Activated naive CD8-positive, alpha-beta T cell treated with anti-CD3 and anti-CD28 coated beads, Interleukin-2, amount 10 ng/mL, durations not matched to agents 7 days and 5 days (primary cell): ENCODE measurements at places on chromosomes 13 and 19.
A peak's percentile ranks its signal among the peaks of the same experiment; 100 is the strongest.

GRCh38 chr13:51673165-51673564, 88.9 kb downstream of the WDFY2 start:
- DNase-seq, result no peak

- no peak for DNase-seq
These were observed 13.8 kb downstream of the ZNF763 start for GRCh38 chr19:11978492-11979100.

DNA sequence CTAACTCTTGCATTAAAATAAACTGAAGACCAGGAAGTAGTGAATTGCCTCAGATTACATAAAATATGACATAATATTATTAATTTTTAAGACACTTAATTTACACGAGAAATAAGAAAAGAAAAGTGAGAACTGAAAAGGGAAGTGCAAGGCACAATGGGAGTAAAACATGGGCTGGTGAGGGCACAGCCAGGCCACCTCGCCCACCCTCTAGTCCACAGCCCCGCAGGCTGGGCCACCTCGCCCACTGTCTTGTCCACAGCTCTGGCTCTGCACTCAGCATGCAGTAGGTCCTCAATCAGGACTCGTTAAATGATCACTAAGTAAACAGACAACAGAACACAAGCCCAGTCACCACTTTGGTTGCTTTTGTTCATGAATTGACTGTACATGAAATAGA, 67.8 kb upstream of the ARHGEF7 start:
- no peak for DNase-seq

DNA sequence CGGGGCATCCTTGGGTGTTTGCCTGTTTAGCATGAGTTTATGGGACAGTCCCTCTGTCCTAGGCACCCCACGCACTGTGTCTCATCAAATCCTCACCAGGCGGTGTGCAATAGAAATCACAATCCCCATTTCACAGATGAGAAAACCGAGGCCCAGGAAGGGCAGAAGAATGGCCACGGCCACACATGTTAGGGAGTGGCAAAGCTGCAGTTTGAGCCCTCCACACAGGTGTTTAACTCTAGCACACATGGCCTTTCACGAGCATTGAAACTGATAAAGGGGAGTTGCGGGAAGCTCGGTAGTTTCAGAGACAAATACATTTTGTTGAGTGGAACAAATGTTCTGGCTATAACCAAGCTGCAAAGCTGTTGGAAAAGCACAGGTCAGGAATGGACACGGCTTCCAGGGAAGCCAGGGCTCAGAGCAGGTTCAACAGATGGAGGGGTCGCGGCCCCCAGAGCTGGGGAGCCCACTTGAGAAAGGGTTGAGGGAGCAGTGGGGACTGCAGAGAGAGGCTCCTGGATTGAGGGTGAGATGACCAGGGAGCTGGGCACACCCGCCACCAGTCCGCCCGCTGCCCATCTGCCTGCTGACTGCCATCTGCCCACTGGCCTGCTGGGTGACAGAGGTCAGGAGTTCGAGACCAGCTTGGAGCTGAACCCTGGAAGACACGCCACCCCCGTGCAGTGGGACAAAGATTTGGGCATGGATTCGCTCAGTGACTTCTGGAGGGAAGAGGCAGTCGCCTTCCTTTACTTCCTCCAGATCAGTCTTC, 154.7 kb downstream of the URI1 start:
- DNase-seq, result no peak

DNA sequence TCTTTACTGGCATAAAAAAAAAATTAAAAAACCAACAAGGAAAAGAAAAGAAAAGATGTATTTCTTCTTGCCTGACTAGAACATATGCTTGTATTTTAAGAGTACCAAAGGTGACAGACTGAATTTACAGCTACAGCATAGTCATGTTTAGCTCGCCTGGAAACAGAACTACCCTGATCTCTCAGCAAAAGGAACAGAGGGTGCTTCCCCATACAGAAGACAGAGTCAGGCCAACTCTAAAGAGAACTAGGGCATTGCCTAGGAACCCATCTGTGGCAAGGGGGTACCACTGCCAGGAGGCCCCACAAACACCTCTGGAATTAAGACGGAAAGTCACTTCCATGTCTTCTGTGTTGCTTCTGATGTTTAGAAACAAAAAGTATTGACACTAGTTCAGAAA, 252.1 kb upstream of the STARD13 start:
- DNase-seq, result no peak

GRCh38 chr13:101919541-101920181, 467.2 kb downstream of the ITGBL1 start:
- DNase-seq, result no peak

DNA sequence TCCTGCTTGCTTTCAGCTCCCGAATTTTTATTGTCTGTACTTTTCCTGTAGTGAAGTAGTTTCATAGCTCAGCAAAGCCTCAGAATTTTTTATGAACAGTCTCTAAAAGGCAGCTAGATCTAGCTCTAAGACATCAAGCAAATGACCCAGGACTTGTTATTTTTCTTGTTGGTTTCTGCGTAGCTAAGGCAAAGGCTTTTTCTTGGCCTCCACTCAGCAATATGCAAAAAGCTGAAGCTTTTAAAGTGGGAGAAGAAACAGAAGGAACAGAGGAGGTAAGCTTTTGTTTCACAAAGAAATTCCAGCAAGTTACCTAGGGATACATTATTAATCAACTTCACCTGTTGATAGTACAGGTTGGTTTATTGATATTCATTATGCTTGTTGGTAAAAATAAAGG, 235.9 kb downstream of the PCDH20 start:
- DNase-seq, result no peak

DNA sequence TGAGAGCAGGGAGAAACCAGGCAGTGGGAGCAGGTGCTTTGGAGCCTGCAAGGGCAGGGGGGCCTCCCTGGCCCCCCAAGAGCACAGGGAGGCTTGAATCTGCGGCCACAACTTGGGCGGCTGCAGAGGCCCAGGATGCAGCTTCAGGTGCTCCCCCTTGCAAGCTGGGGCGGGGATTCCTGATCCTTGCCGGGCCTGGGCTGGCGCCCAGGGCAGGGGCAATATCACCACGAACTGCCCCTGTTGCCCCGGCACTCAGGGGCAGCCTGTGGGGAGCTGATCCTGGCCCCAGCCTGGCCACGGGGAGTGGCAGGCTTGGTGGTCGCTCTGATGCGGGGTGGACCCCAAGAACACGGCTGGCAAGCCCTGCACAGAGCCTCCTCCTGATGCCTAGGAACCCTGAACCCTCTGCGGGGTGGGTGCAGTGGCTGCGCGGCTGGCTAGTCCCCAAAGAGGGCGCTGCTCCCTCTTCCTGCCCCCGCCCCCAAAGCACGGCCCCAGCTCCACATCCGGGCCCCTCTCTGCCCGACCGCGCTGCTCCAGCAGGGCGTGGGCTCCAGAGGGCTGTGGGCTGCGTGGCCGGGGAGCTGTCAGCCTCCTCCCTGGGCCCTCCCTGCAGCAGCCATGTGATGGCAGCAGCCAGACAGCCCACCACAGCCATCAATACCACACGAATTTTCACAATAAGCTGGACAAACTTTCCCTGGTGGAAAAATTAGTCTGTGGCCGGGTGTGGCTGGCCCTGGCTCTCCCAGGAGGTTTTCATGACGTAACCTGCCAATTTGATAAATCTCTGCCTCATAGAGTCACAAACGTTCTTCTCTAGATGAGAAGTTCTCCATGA, 21.0 kb downstream of the TNFSF9 start:
- DNase-seq, result peak; percentile 79

DNA sequence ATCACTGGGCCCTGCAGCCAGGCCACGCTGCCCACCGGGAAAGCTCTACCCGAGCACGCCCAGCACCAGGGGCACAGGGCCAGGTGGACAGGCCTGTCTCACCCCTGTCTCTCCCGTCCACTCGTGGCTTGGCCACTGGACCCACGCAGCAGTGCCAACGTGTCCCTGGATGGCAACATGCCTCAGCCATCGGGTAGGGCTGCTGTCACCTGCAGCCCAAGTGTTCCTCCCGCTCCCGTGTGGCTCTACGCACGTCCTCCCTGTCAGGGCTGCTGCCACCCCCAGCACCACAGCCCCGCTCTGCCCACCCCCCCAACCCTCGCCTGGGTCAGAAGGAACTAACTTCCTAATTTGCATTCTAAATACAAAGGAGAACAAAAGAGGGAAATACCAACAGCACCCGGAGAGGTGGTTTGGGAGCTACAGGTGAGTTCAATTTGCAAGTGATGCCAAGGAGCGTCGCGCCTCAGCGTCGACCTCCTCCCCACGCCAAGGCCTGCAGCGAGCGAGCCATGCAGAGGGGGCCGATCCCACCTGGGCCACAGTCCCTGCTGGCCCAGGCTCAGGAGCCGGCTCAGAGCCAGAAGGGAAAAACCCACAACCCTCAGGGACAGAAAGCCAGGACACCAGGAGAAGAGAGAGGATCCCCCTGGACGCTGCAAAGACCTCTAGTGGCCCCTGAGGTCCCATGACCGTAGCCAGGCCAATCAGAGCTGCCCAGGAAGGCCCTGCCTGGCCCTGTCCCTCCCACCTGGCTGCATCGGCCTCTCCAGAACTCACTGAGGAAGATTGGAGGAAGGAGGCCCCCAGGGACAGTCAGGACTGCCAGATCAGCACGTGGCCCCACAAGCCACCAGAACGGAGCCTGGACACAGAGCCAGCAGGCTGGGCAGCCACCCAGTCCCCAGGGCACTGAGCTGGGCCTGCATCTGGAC, 128.4 kb upstream of the SPACA7 start:
- DNase-seq, result no peak

DNA sequence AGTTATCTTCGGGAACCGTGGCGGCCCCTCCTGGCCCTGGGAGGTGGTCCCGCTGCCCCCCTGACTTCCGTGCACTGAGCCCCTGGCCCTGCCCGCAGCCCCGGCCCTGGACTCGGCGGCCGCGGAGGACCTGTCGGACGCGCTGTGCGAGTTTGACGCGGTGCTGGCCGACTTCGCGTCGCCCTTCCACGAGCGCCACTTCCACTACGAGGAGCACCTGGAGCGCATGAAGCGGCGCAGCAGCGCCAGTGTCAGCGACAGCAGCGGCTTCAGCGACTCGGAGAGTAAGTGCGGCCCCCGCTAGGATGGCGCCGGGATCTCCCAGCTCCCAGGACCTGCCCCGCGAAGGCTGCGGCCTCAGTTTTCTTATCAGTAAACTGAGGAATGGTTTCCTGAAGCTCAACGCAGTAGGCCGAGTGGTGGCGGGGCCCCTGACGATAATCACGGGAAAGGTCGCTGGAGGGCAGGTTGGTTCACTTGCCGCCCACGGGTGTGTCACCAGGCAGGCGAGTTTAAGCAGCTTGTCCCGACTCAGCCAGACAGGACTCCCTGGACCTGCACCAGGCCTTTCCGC, 924 bp downstream of the RGCC start:
- DNase-seq, result peak; percentile 68

- DNase-seq, result no peak
These were observed 617 bp downstream of the SKA3 start for GRCh38 chr13:21175656-21176214.

DNA sequence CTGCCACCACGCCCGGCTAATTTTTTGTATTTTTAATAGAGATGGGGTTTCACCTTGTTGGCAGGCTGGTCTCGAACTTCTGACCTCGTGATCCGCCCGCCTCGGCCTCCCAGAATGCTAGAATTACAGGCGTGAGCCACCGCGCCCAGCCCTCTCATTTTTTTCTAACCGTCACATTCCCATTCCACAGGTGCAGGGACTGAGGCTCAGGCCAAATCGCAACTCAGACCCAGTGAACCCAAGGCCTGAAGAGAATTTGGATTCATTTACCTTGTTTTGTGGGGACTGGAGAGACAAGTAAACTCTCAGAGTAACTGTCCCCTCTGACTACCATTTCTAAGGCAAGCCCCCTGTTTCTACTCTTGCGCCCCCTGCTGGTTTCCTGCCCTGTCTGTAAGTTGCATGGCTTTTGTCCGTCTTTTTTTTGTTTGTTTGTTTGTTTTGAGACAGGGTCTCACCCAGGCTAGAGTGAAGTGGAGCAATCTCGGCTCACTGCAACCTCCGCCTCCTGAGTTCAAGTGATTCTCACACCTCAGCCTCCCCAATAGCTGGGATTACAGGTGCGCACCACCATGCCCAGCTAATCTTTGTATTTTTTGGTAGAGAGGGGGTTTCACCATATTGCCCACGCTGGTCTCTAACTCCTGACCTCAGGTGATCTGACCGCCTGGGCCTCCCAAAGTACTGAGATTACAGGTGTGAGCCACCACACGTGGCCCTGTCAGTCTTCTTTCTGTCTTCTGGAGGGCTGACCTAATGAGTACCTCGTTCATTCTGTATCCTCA, 2.3 kb upstream of the STRN4 start:
- DNase-seq, result peak; percentile 76

DNA sequence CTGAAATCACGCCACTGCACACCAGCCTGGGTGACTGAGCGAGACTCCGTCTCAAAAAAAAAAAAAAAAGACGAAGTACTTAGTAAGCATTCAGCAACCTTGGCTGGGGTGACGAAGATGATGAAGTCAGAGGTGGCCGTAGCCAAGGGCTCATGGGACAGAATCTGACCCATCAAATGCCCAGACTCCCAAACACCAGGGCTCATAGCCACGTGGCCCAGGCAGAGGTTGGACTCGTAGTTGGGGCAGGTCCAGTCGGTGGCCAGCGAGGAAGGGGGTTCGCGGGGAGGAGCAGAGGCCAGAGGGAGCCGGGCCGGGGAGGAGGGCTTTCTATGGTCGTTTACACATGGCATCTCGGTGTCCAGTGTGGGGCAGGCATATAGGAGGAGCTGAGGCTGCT, 52.1 kb upstream of the EHD2 start:
- DNase-seq, result no peak

GRCh38 chr19:58084596-58085347, 13.3 kb downstream of the ZSCAN18 start:
- no peak for DNase-seq

- no peak for DNase-seq
These were observed 48.9 kb downstream of the MYH14 start for GRCh38 chr19:50252111-50252886.

- DNase-seq, result no peak
These were observed 310.6 kb upstream of the TSHZ3 start for GRCh38 chr19:31659897-31660210.

- DNase-seq, result peak; percentile 49
These were observed 418 bp downstream of the ZNF444 start for GRCh38 chr19:56141417-56141993.

DNA sequence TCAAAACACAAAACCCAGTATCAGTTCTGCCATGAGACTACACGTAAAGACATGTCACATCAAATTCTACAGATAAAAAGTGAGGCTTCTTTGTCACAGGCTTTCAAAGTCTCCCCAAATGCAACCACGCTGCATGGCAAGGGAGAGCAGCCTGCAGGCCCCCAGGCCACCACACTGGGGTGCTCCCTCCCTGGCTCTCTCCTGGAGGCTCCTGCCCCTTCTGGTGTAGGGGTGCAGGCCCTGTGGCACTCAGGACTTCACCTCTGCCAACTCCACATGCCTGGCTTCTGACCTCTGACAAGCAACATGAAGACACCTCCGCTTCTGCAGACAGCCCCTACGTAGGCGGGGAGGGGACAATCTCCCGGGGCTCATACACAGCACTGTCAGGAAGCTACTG, 14.3 kb downstream of the AKAP8 start:
- DNase-seq, result no peak
